ENCODE measurements at places on chromosomes 6 and 20.

DNA sequence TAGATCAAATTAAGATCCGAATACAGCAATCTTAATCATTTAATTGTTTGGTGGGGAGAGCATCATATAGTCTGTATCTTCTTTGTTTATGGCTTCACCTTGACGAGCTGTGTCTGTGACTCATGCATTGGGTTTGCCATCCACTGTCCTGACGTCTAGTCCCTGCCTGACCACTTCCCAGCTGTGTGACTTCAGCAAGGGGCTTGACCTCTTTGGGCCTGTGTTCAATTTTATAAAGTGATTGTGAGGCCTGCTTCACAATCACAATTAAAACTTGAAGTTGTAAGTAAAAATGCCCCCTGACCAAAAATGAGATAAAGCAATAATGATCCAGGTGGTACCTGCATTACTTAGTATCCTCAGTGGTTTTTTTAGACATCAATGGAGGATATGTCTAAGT lies 209.2 kb downstream of the ZNF217 start:
- DNase-seq: no peak

GRCh38 chr6:110158479-110158878 lies 21.0 kb downstream of the WASF1 start:
- DNase-seq: no peak

GRCh38 chr20:34515484-34516246 lies 557 bp upstream of the DYNLRB1 start:
- no peak for DNase-seq

GRCh38 chr6:163670336-163670735 lies 255.8 kb downstream of the QKI start:
- no peak for DNase-seq

Data from C1 segment of cervical spinal cord (tissue), 14 donors.